Stimulated activated CD8-positive, alpha-beta memory T cell treated with anti-CD3 and anti-CD28 coated beads, Interleukin-4, amount 100 ng/mL, for 4 hours (primary cell): ENCODE measurements at places on chromosomes 11 and 22.

DNA sequence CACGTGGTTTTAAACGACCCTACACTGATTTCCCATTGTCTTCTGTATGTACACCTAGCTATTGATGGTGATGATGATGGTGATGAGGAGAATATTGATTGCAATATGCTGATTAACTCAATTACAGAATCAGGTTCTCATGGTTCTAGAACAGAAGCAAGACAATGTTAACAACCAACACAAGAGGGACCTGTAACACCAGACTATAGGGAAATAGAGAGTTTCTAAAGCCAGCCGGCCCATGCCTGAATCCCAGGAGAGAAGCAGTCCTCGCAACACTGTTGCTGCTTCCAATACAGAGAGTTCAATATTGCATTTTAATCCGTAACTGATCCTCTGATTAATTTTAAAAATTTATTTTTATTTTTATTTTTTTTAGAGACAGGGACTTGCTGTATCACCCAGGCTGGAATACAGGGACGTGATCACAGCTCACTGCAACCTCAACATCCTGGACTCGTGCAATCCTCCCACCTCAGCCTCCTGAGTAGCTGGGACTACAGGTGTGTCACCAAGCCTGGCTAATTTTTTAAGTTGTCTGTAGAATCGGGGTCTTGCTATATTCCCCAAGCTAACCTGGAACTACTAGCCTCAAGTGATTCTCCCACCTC, 22.2 kb upstream of the UBASH3B start:
- DNase-seq, result no peak

- DNase-seq, result no peak
These were observed 32.8 kb upstream of the SUSD2 start for GRCh38 chr22:24148266-24149197.

GRCh38 chr11:118051611-118052461, 25.0 kb upstream of the TMPRSS4 start:
- DNase-seq, result peak; percentile 17

- no peak for DNase-seq
These were observed 159.8 kb downstream of the ADAMTS15 start for GRCh38 chr11:130608287-130608686.

- DNase-seq, result no peak
These were observed 2.4 kb upstream of the SAAL1 start for GRCh38 chr11:18108254-18108653.

DNA sequence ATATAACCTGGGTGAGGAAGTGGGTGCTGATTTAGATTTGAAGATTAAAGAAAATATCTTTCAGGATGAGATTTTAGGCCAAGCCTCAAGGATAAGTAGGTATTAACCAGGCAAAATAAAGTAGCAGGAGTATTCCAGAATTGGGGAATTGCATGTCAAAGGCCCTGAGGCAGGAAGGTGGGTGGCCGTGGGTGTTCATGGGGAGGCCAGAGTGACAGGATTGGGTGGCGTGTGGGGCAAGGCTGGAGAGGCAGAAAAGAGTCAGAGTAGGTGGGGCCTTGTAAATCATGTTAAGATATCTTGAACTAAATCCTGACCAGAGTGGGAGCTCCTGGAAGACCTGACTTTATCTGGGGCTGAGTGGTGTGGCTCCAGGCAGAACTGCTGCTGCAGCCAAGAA, 19.7 kb upstream of the WT1 start:
- no peak for DNase-seq

DNA sequence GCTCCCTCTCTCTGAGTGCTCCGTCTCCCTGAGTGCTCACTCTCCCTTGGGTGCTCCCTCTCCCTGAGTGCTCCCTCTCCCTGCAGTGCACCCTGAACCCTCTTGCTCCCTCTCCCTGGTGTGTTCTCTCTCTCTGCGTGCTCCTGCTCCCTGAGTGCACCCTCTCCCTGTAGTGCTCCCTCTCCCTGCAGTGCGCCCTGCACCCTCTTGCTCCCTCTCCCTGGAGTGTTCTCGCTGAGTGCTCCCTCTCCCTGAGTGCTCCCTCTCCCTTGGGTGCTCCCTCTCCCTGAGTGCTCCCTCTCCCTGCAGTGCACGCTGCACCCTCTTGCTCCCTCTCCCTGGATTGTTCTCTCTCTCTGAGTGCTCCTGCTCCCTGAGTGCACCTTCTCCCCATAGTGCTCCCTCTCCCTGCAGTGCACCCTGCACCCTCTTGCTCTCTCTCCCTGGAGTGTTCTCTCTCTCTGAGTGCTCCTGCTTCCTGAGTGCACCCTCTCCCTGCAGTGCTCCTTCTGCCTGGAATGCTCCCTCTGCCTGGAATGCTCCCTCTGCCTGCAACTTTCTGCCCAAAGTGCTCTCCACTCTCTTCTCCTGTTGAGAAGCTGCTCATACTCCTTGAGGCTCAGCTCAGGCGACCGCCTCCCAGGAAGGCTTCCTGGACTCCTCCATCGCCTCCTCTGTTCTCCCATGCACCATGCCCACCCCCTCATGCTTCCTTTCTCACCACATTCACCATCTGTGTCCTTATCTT, 48.4 kb upstream of the WNT7B start:
- no peak for DNase-seq

DNA sequence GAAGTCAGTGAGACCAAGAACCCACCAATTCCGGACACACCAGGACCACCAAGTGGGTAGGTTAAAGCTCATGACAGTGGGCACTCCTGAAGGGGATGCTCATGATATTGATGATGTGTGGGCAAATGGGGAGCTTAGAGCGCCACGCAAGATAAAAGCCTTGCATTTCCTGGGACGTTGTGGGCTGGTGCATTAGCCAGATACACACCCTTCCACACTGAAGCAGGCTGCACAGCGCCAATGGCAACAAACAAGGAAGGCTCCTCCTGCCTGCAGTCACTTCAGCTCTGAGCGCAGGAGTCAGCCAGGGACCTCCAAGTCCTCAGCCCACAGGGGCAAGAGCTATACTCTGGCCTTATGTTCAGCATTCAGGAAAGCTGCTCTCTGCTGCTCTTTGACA, 20.6 kb downstream of the TMEM218 start:
- DNase-seq, result no peak

GRCh38 chr22:23504516-23504915, 75.6 kb downstream of the IGLL1 start:
- DNase-seq, result no peak

DNA sequence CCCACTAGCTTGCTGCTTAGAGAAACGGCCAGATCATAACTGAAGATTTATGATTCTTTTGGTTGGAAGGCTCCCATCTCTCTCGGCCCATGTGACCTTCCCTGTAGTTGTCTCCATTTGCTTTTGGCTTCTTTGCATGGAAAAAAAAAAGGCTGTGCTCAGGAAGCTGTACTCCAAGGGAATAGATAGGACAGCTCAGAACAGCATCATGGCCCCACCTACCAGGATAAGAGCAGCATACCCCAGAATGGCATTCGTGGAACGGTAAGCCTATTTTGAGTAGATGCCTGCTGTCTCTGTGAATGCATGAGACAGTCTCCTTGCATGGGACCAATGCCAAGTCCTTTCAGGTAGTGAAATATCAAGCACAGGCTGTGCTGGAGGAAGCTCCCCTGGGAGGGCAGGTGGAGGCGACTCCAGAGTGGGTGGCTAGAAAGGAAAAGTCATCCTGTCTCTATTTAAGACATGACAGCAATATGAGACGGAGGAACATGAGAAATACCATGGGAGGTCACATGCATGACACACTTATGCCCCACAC, 94.1 kb upstream of the AMOTL1 start:
- DNase-seq, result no peak

- DNase-seq, result no peak
These were observed 62.6 kb downstream of the FLRT1 start for GRCh38 chr11:64098318-64098831.

DNA sequence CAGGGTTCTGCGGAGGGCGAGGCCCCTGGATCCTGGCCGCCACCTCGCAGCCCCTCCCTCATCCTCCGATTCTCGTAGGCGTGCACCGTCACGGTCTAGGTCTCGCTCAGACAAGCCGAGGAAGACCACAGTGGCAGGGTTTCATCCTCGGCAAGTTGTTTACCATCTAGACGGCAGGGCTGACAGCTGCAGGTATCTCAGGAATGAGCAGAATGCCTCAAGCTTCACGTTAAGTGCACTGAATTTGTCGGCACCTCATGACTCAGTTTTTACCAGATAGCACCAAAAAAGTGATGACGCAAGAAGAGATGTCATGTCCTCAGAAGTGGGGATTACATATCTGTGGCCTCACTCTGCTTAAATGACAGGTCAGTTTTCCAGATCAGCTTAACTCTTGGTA, 35.1 kb downstream of the WT1 start:
- no peak for DNase-seq

DNA sequence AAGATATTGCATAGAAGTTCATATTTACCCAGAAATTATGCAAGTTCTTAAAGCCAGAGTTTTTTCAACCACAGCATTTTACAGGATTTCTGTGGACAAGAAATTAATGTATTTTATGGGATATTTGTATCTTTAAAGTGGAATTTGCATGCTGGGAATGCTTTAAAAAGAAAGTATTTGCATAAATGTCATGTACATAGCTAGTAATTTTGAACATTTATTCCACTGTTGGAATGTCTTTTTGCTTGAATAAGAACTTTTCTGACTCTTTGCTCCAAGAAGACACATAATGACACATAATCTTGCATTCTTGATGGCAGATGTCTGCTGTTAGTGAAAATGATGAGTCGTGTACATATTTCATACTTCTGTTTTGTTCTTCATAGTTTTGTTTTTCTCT, 66.6 kb downstream of the ATXN10 start:
- DNase-seq, result no peak

DNA sequence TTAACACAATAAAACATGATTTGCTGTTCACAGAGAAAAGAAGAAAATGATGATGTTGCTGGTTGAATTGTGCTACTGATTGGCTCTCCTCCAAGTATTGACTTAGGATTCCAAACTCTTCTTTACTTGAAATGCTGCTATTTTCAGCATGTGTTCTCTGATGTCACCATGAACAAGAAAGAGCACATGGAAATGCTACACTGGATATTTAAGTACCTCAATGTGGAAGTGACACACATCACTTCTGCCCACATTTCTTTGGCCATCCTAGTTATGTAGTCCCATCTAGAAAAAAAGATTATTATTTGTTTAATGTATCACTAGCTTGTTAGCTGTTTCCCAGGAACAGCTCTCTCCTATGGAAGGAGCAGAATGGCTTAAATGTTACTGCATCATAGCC, 27.2 kb downstream of the OR52B2 start:
- DNase-seq, result no peak

DNA sequence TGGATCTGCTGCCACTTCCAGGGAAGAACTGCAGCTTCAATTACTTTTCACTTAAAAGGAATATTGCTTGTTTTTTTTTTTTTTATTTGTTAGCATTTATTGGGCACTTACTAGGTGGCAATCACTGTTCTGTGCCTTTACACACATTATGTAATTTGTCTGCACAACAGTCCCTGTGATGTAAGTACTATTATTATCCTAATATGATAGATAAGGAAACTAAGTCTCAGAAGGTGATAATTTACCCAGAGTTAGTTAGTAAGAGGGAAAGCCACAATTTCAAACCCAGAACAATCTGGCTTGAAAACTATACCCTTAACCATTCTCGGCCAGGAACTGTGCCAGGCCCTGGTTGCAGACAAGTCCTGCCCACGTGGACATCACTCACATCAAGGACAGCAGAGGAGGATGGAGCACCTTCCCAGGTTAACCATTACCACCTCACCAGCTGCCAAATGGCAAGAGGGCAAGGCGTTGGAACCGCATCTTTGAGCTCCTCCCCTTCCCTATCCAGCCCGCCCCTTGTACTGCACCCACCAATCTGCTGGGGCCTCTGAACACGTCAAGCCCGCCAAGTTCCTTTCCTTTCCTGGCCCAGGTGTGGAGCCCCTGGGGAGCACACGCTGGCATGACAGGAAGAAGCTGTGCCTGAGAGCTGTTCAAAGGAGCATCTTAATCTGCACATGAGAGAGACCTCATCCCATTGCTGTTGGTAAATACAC, 78.4 kb downstream of the NAV2 start:
- no peak for DNase-seq
